ENCODE measurements at places on chromosomes 7 and 10.

DNA sequence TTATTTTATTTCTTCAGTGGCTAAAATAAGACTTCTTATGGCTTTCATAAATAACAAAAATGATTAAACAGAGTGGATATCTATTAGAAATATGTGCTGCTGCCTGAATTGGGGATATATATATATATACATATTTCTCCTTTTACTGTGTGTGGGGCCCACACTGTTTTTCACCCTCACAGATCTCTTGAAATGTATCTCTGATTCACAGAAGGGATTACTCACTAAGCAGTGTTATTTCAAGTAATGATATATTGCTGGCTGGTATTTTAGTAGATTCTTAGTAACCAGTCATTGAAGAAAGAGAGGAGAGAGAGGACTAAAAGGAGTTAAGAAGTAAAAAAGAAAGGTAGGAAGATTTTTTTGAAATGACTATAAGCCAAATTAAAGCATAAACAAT, 308.6 kb upstream of the NRP1 start:
- DNase-seq = no peak

GRCh38 chr10:61541960-61542359, 88.8 kb upstream of the TMEM26 start:
- DNase-seq = no peak

DNA sequence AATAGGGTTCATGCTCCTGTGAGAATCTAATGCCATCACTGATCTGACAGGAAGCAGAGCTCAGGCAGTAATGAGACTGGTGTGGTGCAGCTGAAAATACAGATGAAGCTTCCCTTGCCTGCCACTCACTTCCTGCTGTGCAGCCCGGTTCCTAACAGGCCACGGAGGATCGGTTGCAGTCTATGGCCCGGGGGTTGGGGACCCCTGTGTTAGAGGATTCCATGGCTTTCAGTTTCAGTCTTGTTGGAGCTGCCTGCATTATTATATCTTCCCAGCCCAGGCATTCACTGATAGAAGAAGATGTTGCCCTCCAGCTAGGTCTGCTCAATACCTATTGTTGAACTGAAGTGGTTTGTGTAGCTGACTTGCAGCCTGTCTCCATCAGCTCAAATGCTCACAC, 1298.8 kb downstream of the TYW1 start:
- DNase-seq = no peak

DNA sequence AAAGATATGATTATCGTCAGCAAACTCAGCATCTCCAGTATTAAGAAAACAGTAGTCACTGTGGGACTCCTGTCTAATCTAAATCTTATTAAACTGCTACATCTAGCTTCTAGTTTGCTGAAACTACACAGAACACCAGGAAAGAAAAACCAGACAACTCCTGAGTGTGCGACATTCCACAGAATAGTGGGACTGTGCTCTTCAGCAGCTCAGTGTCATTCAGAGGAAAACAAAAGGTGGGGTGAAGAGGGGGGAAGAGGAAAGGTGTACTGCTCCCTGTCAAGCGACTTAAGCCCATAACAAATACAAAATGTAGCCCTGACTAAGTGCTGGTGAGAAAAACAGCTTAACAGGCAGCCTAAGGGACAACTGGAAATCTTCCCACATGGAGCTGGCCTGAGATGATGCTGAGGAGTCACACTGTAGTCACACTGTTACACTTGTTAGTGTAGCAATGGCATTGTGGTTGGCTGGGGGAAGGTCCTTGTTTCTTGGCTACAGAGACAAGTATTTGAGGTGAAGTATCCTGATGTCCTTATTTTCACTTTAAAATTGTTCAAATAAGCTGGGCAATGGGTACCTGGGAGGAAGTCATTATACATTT, 135.5 kb downstream of the USP6NL start:
- DNase-seq = no peak

DNA sequence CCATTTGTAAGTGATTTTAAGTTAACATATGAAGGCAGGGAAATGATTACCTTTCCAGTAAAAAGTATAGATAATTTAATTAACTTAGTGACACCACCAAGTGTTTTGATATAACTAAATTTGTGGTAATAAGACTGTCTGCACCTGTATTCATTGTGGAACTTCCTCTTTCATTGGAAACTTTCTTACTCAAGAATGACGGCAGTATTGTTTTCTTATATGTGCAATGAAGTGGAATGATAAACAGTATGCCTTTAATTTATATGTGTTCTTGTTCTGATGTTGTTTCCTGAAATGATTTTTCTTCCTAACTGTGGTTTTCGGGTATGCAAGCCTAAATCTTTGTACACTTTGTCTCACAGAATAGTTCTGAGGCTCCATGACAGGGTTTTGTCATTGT, 46.4 kb downstream of the CASD1 start:
- DNase-seq = no peak

GRCh38 chr10:83680470-83680891, 458.8 kb upstream of the GHITM start:
- no peak for DNase-seq

GRCh38 chr10:32348297-32349198, 1.6 kb upstream of the EPC1 start:
- no peak for DNase-seq

- no peak for DNase-seq
These were observed 53.7 kb downstream of the ZRANB1 start for GRCh38 chr10:124995605-124996004.

DNA sequence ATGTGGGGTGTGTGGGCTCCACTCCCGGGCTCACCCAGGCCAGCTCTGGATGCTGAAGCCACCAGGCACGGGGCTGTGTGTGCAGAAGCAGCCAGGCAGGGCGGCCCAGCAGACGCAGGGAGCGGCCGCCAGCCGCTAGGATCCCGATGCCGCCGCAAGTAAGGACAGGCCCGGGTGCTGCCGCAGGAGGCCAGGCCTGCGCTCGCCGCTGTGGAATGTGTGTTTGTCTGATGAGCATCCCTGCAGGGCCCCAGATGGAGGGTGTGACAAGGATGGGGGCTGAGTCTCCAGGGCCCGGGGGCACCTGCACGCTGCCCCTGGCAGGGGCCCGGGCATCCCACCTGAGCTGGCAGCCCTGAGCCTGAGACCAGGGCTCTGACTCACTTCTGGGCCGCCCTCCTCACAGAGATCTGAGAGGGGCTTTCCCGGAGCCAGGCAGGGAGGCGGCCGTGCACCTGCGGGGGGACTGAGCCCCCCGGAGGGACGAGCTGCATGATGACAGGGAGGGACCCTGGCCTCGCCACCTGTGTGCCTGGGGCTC, 101.5 kb downstream of the FOXL3 start:
- no peak for DNase-seq

GRCh38 chr7:5678295-5679047, 103.0 kb downstream of the RNF216 start:
- DNase-seq = no peak

DNA sequence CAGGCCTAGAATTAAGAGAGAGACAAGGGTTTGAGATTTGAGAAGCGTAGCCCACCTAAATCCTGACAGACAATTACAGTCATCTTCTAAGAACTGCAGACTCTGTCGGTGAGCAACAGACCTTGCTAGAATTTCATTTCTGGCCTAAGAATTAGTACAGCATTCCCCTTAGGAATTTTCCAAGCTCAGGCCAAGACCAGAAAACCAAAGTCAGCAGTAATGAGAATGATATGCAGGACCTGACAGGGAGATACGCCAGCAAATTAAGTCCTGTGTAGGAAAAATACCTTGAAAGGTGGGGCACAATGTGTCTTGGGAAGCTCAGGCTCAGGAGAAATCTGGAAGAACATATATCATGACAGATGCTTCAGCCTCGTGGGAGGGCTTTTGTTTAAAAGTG, 52.7 kb upstream of the HERPUD2 start:
- no peak for DNase-seq

DNA sequence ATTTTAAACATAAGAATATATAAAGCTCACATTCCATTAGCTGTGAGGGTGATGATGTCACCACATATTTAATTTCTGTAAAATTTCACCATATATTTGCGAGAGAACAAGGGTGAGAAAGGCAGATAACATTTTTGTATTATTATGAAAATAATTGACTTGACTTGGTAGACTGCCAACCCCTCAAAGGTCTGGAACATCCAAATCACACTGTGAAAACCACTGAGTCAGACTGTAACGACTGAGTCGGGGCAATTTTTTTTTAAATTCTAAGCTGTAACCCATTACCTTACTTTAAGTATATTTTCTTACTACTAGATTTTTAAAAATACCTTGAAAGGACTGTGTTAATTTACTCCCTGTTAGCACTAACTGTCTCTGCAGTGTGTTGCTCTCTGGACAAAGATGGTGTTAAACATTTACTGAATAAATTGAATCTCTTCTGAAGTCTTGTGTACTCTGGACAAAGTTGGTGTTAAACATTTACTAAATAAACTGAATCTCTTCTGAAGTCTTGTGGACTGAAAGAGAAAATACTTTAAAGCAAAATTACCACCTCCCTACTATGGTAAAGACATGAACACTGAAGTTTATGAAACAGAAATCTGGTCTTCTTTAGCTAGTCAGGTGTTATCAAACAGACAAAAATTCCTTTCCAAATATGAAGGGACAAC, 14.1 kb downstream of the PDZD8 start:
- DNase-seq = no peak

DNA sequence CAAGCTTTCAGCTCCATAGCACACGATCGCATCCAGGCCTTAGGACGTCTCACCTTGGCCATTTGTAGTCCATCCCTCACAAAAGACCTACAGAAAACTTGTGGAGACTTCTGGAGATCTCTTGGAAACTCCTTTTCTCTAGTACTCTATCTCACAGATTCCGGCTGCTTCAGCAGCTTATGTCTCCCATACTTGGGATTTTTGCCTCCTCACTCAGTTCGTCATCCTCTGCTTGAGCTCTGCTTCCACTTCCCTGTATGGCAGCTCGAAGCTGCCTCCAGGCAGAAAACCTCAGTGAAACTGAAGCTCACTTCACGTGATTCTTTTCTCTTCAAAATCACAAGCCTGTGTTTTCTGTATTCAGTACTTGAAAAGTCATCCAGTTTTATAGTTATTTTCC, 178.7 kb upstream of the GDF10 start:
- no peak for DNase-seq

DNA sequence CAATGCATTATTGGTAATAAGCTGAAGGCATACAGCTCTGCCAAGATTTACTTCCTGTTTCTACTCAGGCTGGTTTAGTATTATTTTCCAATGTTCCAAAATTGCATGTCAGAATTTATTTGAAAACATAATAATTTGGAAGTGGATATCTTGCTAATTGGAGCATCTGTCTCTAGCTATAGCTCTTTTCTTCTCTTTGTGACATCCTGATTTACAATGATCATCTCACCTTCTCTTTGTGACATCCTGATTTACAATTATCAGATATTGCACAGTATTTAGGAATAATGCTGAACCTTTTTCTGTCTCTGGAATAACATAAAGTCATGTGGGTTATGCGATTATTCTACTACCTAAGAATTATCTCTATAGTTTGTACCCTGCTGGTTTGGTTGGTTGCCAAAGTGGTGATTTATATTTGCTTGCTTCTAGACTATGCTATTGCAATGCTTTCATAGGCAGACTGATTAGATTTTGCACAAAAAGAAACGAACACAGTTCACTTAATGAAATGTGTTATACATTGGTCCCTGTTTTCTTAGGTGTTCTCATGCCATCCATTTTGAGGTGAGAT, 44.3 kb upstream of the CABCOCO1 start:
- DNase-seq = no peak

GRCh38 chr7:92141161-92141560, 6.9 kb upstream of the CYP51A1 start:
- no peak for DNase-seq

GRCh38 chr7:114959931-114960330, 38.0 kb downstream of the MDFIC start:
- no peak for DNase-seq

DNA sequence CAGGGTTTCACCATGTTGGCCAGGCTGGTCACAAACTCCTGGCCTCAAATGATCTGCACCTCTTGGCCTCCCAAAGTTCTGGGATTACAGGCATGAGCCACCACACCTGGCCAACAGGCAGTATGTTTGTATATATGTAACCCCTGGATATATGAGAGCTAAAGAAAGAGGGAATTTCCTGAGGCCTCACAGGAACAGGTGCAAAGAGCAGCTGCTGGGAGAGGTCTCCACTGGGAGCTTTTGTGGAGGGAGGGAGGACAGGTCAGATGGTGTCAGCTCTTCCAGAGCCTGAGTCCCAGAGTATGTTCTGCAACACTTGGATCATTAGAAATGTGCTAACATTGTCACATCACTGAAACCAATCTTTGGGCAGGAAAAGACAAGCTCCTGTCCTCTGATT, 110.1 kb upstream of the KIF5B start:
- DNase-seq = no peak

DNA sequence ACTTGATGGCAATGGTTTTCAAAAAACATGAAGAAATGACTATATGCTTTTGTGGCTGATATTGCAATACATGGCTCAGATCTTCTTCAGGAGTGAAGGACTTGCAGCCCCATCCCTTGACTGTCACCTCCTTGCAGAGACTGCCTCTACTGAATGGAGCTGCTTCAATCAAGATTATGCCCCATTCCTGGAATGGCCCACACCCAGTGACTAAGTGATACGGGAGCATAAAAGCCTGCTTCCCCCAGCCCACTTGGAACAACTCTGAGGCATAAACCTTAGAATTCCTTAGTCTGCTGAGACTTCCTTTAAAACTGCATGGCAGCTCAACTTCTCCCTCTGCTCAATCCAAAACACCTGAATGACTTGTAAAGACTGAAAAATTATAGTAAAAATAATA, 957.1 kb downstream of the SORCS3 start:
- DNase-seq = no peak

- DNase-seq = no peak
These were observed 191.0 kb downstream of the TNS3 start for GRCh38 chr7:47390914-47391313.

DNA sequence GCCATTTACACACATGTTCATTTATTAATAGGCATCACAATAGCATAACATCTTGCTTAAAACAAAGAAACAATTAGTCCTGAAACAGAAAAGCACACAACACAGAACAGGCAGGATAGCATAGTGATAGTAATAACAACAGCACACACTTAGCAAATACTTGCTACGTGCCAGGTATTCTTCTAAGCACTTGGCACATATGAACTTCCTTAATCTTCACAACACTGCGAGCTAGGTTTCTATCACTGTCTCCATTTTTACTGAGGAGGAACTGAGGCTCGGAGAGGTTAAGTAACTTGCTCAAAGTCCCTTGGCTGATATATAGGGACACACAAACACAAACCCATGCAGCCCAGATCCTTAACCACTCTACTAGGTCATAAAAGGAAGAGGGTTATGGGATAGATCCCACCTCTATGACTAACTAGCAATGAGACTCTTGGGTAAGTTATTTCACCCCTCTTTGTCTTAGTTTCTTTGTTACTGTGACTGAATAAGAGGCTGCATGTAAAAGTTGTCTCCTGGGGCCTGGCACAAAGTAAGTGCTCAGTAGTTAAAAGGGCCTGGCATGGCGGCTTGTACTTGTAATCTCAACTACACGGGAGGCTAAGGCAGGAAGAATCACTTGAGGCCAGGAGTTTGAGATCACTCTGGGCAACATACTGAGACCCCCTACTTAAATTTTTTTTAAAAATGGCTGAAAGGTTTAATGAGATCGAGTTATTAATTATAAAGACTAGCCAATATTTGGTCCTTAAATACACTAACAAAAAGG, 181.0 kb upstream of the RHOBTB1 start:
- no peak for DNase-seq

- DNase-seq = no peak
These were observed 355.8 kb downstream of the CCSER2 start for GRCh38 chr10:84683980-84684740.

GRCh38 chr7:52085610-52086009, 769.0 kb upstream of the COBL start:
- no peak for DNase-seq

GRCh38 chr7:467856-468545, 51.6 kb downstream of the PDGFA start:
- DNase-seq = no peak

- no peak for DNase-seq
These were observed 305.0 kb downstream of the TYW1 start for GRCh38 chr7:67301667-67302066.
